ENCODE measurements at places on chromosomes 6 and 20.

DNA sequence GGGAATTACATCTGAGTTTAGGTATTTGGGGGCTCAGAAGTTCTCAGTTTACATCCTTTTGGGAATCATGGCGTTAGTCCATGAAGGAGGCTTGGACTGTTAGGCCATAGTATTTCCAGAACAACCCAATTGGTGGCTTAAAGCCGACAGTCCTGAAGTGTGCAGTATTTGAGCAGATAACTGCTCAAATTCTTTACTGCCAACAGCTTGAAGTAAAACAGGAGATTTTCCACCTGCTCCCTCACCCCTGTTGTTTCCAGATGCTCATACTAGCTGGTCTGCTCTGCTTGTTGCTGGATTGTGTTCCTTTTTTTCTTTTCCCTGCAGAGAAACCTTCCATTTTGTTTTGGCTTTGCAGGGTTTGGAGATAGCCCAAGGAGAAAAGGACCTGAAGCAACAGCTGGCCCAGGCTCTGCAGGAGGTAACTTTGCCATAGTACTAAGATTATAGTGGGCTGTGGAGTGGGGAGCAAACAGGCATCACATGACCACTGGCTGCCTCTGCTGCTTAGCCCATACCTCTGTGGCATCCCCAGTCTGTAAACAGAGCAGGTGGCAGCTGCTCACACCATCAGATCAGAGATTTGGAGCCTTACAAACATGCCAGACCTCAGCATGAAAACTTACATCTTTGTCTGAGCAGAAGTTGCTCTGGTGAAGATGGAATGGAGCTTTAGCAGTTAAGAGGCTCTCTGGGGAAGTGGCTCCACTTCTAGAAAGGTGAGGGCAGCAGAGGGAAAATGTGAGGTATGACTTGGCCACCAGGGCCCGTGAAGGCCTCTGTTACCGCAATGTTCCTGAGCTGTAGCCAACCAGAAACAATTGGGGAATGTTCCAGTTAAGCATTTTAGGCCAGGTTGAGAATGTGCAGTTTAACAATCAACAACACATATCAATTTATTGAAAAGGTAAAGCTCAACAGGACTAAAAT is 17.6 kb downstream of the RNF8 start:
- peak; percentile 93 for DNase-seq

DNA sequence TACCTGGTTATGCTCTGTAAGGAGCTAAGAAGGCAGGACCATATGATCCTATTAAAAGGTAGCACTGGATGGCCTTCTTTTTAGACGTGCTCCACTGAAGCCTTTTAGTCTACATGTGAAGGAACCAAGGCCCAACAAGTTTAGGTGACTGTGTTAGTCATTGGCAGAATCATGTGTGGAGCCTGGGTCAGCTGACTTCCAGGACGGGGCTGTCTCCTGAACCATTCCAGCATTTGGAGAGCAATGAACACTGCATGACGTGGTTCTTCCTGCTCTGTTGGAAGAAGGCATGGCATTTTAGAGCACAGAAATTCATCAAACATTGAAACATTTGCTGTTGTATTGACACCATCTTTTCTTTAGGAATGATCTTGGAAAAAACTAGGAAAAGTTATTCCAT is 87.8 kb upstream of the TIAM2 start:
- DNase-seq = no peak

DNA sequence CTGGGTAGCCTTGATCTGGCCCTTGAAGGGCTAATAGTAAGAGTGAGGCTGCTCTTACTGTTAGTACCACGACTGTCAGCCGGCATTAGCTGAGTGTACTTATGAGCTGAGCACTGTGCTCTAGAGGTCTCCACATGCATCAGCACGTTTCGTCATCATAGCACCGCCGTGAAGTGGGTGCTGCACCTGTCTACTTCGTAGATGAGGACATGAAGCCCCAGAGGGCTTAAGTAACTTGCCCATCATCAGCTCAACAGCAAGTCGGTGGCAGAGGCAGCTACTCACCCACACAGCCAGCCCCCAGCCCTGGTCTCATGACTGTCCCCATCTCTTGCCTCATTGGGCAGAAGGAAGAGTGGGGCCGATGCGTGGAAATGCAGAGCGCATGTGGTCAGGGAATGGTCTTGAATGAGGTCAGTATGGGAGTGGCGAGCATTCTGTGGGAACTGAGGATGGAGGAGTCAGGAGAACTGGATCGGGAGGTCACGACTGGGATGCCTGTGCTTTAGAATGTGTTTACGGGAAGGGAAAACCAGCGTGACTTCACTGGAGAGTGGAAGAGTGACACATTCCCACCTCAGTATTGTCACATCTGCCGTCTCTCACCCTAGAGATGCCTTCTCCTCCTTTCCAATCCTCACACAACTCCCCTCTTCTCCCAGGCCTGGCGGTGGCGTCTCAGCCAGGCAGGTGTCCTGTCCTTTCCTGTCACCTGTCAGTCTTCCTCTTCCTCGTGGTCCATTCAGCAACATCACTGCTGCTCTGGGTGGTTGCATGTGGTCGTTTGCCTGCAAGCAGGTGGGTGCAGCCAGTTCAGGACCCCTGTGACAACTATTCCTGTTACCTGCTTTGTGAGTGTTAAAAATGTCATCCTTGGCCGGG is 6.0 kb downstream of the SYTL3 start:
- no peak for DNase-seq

DNA sequence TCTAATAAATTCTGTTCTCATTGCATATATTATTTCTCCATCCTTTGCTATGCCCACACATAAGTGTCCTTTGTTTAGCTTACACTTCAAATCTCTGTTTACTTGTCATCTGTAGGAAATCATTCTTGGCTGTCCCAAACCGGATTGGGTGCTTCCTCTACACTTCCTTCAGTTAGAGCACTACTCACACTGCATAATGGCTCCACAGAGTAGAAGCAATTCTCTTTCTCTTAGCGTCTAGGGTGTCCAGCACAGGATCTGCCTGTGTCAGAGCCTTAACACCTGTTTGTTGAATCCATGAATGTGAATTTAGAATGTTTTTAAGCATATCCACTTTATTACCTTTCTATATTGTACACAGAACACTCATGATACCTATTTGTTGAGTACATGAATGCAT is 87.0 kb upstream of the BMP2 start:
- peak; percentile 67 for DNase-seq

DNA sequence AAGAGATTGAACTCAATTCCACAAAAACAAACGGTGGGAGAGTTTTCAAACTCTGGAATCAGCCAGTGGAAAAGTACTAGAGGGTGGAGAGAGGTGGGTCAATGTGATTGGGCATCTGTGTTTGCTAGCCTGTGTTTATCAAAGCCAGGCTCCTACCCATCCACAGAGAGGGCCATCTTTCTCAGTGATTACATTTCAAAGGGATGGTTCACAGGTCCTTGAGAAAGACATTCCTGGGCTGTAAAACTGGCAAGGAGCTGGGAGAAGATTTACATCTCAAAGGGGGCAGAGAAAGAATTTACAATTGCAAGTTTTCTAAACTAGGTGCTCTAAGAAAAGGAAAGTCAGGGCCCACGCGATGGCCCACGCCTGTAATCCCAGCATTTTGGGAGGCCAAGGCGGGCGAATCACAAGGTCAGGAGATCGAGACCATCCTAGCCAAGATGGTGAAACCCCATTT is 146.8 kb upstream of the UST start:
- no peak for DNase-seq

DNA sequence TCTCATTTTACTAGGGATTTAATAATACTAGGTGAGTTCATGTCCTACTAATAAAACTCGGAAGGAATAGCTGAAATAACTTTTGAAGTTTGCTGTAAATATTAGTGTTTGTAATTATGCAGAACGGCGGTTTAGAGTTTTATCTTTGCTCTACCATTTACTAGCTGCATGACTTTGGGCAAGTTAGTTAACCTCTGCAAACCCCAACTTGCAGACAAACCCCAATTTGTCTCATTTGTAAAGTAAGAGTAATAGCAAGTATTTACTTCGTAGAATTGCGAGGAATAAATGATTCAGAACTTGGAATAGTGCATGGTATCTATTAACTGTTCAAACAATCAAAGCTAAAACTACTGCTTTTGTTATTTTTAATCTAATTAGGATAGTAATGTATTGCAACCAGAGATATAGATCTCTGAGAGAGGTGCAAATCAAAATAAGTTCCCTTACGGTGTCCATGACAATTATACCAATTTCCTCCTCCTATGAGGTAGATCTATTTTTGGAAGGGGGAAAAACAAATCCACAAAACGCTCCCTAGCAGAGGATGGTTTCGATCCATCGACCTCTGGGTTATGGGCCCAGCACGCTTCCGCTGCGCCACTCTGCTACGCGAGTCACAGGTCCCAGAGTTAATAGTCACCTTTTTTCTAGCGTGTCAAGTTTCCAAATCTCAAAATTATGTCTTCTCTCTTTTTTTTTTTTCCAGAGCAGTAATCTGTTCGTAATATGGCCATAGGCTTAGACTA is 35.1 kb upstream of the BTN3A2 start:
- DNase-seq = peak; percentile 84

GRCh38 chr6:104118274-104118673 is 741.4 kb downstream of the HACE1 start:
- no peak for DNase-seq

DNA sequence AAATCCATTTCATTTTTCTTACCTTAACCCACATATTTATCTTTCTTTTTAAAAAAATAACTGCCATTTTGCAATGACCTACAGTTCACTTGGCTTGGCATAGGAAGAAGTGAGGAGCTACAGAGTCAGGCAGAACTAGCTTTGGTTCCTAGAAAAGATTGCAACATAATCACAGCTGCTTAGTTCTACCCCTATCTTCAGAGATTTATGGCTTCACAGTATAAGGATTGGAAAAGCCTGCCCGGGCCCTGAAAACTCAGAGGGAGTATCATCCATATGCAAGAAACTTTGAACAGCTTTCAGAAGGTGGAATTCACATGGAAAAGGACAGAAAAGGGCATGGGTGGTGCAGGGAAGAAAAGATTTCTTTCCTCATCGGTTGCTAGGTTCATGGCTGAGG is 774.3 kb upstream of the CHD6 start:
- no peak for DNase-seq

DNA sequence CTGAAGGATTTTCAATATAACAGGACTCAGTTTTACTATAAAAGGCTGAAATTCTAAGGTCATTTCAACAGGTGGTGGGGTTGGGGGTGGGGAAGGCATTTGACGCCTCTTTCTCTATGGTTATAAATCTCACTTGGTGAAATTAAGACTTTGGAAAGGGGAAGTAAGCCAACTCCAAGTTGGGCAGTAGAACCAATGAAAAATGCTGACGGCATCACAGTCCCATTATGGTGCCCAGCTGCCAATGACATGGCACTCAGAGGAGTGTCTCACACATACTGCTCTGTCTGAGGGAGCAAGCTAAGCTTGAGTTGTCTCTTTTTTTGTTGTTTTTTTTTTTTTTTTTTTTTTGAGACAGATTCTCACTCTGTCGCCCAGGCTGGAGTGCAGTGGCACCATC is 4.7 kb downstream of the SLC16A10 start:
- no peak for DNase-seq

DNA sequence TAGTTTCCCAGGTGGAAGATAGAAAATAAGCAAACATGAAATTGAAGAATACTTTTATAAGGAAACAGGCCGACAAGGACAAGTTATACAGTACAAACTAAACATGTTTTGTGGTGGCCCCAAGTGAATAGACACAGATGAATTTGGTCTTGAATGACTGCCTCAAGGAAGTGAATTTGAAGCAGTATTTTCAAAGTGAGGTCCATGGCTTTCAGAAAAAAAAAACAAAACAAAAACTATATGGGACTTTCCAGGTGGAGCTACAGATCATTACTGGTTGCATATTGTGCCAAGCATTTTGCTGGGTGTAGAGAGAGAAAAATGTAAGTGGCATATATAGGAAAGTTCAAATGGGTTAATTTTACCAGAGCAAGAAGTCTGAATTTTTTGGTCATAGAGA is 68.8 kb downstream of the CYB5R4 start:
- no peak for DNase-seq

DNA sequence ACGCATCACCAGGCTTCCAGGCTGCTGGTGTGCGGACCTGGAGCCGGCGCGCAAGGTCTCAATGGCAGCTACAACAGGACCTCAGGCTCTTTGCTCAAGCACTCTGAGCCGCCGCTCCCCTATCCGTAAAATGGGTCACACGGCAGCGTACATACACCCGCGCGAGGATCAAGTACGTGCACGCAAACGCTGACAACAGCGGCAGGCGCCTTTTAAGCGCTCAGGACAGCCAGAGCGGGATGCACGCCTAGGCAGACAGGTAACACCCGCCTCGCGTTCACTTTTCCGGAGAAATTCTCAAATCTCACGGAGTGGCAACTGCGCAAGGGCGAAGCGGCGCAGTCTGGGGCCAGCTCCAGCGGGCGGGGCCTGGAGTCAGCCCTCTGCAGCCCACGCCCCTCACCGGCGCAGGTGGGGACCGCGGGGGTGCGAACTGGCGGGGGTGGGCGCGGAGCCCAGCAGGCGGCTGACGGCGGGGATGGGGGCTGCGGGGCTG is 535 bp downstream of the EXOC2 start:
- DNase-seq = peak; percentile 96

GRCh38 chr6:47079638-47080037 is 37.5 kb upstream of the ADGRF1 start:
- peak; percentile 33 for DNase-seq

- peak; percentile 57 for DNase-seq
Measured at GRCh38 chr6:89597988-89598387, 40.6 kb downstream of the LYRM2 start.

- peak; percentile 45 for DNase-seq
Measured at GRCh38 chr6:113830140-113830539, 27.0 kb upstream of the MARCKS start.

- DNase-seq = no peak
Measured at GRCh38 chr6:45704056-45704800, 311.4 kb downstream of the CLIC5 start.

DNA sequence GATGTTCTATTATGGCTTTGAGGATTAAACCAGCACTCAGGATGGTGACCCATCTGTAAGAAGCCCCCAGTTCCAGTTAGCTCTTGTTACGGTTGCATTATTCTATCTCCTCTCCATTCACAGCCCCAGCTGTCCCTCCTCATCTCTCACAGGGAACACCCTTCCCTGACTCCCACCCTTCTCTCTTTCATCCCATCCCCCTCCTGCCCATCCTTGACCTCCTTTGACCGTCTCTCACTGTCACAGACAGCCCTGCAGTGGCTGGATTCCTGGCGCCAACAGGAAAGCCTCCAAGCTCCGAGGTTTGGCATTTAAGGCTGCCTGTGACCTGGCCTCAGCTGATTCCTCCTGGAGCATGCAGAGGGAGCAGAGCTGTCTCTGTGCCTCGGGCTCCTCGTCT is 4.2 kb upstream of the BPIFB4 start:
- no peak for DNase-seq

DNA sequence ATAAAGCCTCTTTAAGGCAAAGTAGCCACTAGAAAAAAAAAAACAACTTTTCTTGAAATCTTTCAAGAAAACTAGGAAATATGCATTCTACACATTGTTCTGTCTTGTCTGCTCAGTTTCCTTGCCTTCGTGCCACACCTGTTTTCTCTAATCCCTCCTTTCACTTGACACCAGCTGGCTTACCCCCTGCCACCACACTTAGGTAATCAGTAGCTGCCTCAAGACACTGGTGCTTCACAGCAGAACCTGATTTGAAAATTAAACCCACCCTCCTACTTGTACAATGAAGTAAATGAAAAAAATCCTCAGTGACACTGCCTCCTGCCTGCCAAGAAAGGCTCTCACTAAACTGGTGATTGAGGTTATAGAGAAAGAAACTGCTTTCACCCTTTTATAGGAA is 45.8 kb upstream of the SCML4 start:
- DNase-seq = peak; percentile 46

- DNase-seq = peak; percentile 64
Measured at GRCh38 chr20:5056801-5057599, 55.7 kb upstream of the SLC23A2 start.
